ENCODE measurements at places on chromosomes 4 and X.

GRCh38 chr4:16706251-16706650, 192.2 kb downstream of the LDB2 start:
- DNase-seq: no peak

GRCh38 chr4:154231806-154232478, 259.7 kb downstream of the DCHS2 start:
- DNase-seq: no peak

GRCh38 chr4:159242427-159242826, 139.5 kb downstream of the RAPGEF2 start:
- DNase-seq: no peak

- DNase-seq: no peak
These were observed 106.3 kb downstream of the CHRNA9 start for GRCh38 chr4:40441430-40441829.

Data from hepatic stellate cell (primary cell).